Caudate nucleus (tissue), 63 donors: ENCODE measurements at places on chromosomes 3 and 15.

- DNase-seq: no peak
Observed at GRCh38 chr3:51578238-51578637, 39.7 kb downstream of the RAD54L2 start.

DNA sequence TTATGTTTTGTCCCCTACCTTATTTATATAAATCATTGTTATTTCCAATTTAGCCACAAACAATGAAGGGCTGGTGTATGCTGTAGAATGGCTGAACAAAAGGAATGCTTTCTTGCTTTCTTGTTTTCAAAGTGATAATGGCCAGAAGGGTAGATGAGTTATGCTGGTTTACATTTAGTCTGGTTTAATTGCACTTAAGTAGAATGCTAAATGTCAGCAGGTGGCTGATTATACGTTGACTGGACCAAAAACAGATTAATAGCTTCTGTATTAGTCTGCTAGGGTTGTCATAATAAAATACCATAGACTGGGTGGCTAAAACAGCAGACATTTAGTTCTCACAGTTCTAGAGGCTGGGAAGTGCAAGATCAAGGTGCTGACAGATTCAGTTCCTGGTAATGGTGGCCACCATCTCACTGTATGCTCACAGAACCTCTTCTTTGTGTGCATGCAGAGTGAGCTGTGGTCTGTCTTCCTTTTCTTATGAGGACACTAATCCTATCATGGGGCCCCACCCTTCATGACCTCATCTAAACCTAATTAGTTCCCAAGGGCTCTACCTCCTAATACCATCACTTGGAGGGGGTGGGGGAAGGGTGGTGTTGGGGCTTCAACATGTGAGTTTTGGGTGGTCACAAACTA lies 17.1 kb upstream of the XIRP1 start:
- no peak for DNase-seq

- DNase-seq: no peak
Observed at GRCh38 chr3:142732066-142732465, 8.2 kb downstream of the TRPC1 start.

- no peak for DNase-seq
Observed at GRCh38 chr3:125643172-125643571, 47.9 kb upstream of the OSBPL11 start.

GRCh38 chr3:157300981-157301663 lies 135.5 kb upstream of the PTX3 start:
- DNase-seq: no peak

- no peak for DNase-seq
Observed at GRCh38 chr15:46580487-46580886, 945.7 kb downstream of the SQOR start.

DNA sequence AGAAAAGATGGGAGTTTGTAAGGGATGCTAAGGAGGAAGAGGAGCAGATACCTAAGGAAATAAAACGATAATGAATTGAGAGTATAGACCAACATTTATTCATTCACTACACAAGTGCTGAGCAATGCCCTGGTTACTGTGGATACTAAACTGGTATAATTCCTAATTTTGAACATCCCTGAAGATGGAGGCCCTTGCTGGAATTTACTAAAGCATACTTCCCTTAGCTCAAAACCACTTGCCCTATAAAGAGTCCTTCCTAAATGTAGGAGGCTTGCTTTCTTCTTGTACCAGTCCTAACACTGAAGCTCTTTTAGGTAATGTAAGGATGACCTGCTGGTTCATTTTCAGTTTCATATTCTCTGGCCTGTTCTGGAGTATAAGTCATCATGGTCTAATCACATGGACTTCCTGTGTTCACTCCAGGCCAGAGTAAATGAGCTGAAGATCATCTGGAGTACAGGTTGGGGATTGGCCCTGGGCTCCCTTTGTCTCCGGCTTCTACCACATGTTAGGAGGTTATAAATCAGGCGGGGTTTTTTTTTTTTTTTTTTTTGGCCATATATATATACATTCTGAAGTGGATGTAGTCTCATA lies 40.1 kb upstream of the MTMR10 start:
- no peak for DNase-seq

DNA sequence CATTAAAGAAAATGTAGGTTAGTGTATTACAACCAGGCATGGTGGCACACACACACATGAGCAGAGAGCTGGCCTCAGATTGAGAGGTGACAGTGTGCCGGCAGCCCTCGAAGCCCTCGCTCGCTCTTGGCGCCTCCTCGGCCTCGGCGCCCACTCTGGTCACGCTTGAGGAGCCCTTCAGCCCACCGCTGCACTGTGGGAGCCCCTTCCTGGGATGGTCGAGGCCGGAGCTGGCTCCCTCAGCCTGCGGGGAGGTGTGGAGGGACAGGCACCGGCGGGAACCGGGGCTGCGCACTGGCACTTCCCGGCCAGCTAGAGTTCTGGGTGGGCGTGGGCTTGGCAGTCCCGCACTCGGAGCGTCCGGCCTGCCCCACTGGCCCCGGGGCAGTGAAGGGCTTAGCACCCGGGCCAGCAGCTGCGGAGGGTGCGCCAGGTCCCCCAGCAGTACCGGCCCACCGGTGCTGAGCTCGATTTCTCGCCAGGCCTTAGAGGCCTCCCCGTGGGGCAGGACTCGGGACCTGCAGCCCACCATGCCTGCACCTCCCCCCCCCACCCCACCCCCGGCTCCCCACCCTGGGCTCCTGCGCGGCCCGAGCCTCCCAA lies 80.4 kb upstream of the TMEM158 start:
- DNase-seq: no peak

GRCh38 chr15:94240480-94240879 lies 9.1 kb downstream of the MCTP2 start:
- no peak for DNase-seq

DNA sequence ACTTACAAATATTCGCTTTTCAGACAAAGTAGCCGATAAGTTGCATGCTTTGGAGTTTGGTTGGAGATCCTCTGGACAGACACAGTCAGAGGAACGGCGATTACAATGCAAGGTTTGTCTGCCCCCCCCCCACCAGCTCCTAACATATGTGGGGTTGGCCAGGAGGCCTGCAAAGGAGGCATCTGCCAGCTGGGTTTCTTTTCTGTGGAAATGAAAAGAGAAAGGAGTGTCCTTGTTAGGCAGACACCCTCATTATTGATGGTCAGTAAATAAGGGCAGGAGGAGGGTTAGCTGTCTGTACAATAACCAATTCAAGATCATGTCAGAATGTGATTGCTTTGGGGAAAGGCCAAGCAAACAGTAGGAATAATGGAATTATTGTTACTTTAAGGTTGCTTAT lies 49.1 kb downstream of the TLNRD1 start:
- peak; percentile 40 for DNase-seq

GRCh38 chr3:17087509-17087908 lies 202.8 kb downstream of the PLCL2 start:
- no peak for DNase-seq

- DNase-seq: no peak
Observed at GRCh38 chr3:143970773-143971358, 757 bp upstream of the DIPK2A start.

DNA sequence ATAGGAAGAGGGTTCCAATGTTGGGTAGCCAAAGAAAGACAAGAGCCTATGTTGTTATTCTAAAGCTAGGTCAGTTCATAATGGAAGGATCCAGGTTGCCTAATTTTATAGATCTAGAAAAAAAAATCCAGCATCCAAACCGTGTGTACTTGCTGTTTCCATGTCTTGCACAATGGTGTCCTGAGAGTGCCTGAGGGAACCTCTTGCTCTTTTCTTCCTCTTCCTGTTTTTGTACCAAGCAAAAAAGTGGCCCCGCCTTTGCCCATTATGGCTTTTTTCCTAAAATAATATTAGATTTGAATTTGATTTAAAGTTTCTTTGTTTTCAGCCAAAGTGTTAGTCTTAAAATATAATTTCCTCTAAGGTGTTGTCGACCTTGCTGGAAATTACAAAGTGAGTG lies 224.4 kb downstream of the RYR3 start:
- DNase-seq: no peak

GRCh38 chr3:136621628-136622027 lies 130.6 kb downstream of the STAG1 start:
- DNase-seq: no peak

DNA sequence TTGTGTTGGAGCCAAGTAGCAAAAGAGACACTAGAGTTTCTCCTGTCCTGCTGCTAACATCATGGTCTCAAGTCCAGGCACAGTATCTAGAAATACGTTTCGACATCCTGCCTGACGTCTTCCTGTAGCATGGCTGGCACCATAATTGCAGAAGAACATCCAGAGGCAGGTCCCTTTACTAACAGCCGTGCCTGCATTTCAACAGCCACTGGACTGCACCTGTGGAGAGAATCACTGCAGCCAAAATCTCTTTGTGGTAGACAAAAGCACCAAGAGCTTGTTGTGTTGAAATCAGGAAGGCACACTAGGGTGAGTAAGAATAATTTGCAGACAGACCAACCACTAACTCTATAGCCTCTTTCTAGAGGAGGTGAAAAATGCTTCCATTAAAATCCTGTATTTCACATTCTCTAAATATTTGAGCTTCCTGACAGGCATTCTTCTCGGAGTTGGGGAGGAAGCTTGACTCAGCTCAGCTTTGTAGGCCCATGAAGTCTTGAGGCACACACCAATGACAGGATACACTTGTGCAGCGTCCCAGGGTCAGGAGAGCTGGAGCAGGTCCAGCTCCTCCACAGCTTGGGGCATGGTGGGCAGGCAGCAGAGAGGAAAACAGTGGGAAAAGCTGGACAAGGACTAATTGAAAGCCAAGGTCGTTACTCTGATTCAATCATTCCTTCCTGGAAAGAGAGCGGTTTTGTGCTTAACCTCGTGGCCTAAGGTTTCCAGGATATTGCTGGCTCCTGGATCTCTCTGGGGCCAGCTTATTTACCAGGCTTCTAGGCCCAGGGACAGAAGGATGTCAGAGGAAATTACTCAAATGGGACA lies 244.9 kb downstream of the FAM43A start:
- no peak for DNase-seq

DNA sequence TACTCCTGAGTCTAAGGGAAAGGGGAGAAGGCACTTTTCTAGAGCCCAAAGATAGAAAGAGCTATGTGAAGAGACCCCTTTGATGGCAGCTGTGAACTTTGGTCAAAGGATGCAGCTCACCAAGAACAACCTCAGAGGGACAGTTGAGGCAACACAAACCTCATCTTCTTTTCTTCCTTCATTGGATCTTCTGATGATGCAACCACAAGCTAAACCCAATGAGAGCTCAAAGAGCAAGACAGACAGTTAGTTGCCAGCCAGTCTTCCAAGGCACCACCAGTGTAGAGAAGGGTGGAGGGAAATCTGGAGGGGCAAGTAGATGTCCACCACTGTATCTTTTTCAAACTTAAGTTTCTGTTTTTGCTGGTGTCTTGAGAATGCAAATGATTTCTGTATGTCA lies 10.4 kb upstream of the MNS1 start:
- DNase-seq: no peak

GRCh38 chr3:53187430-53187829 lies 26.4 kb downstream of the PRKCD start:
- no peak for DNase-seq

DNA sequence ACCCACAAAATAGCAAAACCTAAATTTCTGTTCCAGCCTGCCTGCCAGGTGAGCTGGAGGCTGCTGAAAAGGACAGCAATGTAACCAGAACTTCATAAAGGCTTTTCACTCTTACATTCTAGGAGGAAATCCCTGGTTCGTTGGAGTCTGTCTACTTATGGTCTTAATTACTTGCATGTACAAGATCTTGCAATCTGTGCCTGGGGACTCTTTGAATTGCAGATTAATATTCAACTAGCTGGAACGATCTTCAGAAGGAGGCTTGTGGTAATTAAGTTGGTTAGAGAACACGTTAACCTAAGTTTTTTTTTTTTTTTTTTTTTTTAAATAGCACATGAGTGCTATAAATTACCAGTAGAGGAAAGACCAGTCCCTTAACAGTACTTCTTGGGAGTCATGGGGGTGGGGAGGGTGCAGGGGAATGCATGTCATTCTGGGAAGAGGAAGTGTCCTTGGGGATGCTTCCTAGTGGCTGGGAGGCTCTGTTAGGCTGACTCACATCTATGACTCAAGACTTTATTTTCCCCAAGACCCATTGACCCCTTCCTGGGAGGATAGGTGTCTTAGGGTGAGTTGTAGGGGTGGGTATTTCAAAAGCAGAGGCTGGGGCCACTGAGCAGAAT lies 139.8 kb downstream of the RAB11A start:
- no peak for DNase-seq

DNA sequence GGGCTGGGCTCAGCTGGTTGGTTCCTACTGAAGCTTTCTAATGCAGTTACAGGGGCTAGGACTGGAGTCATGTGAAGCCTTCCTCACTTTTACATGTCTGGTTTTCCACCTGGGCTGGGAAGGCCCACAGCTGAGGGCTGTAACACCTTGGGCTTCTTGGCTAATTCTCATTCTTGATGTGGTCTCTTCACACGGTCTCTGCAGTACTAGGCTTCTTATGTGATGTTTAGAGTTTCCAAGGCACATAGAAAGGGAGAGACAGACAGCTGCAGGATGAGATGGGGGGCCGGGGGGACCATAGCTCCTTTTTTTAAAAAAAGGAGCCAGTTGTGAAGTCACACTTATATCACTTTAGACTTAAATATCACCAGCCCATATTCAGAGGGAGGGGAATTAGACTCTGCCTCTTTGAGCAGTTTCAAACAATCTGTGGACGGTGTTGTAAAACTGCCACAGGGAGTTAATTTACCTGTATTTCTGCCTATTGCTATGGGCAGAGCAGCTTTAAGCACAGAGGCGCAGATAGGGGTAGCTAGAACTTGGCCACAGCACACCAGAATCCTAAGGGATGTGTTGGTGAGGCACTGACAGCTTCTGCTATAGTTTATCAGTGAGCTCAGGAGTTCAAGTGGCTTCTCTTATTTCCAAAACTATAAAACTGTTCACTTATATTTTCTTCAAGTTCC lies 46.7 kb downstream of the NKIRAS1 start:
- no peak for DNase-seq

GRCh38 chr3:39189959-39190269 lies 2.5 kb downstream of the XIRP1 start:
- no peak for DNase-seq

DNA sequence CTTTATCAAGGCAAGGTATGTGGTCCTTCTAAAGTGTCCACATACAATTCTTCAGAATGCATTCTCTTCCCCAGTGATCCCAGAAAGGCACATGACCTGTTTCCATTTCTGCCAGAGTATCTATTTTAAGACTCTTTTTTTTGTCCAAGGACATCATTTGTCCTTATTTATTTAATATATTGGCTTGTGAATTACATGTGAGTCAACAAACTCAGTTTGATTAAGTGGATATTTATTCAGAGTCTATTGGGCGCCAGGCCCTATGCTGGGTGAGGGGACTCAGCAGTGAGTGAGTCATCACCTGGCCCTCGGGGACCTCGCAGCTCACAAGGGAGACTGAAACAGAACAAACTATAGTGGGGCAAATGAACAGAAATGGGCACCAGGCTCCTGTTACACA lies 136.8 kb downstream of the SNRK start:
- no peak for DNase-seq

DNA sequence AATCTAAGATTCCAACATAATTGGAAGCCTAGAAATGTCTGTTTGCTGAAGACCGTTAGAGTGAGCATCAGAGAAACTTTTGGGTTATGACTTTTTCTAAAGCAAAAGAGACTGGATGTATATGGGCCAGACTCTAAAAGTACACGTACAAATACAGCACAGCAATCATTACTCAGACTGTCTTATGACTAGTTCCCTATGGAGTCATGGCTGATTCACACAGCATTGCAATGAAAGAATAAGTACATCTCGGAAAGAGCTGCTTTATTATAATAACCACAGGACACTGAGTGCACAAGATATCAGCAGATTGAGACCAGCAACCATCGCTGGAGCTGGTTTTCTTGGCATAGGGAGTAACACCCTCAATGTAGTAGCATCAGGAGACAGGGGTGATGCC lies 618.6 kb downstream of the NLGN1 start:
- DNase-seq: no peak
